ENCODE measurements at places on chromosomes 5 and 9.

DNA sequence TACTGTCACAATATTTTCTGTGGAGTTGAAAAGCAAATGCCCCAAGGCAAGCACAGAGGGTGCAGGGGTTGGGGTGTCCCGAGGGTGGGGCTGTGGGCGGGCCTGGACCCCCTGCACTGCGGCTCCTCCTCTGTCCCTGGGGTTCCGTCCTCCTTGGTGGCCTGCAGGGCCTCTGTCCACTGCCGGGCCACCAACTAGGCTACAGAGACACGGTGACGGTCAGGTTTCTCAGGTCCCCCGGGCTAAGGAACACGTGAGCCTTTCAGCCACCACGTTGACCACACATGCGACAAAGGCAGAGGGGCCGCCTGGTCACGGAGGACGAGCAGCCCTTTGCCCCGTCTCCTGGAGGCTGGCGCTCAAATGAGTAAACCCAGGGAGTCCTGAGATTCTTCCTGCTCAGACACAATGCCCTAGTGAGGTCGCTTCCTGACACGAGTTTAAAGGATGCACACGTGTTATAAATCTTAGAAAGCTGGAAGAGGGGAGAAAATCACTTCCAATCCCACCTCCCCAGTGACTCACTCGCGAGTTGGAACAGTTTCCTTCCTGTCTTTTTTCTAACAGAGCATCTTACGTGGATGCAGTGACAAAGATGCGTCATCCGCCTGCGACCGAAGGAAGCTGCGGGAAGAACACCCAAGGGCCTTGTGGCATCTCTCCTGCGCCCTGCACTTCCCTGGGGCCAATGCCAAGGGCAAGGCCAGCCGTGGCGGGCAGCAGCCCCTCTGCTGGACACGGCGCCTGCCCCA, 24.8 kb upstream of the OBP2B start:
- no peak for DNase-seq

DNA sequence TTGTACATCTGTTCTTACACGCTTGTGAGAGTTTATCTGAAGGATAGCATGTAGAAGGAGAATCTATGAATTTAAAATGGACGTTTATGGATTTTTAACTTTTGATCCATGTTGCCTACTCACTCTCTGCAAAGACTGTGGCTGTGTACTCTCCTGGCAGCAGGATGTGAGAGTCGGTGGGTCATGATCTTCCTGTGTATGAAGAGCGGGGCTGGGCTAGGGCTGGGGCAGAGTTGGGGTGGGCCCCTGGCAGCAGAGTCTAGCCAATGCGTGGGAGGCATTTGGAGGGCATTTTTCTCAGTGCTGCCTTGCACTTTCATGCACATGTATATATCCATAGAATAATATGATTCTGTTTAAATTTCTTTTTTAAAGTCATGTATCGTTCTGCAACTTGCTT, 24.0 kb upstream of the DAB2IP start:
- no peak for DNase-seq

DNA sequence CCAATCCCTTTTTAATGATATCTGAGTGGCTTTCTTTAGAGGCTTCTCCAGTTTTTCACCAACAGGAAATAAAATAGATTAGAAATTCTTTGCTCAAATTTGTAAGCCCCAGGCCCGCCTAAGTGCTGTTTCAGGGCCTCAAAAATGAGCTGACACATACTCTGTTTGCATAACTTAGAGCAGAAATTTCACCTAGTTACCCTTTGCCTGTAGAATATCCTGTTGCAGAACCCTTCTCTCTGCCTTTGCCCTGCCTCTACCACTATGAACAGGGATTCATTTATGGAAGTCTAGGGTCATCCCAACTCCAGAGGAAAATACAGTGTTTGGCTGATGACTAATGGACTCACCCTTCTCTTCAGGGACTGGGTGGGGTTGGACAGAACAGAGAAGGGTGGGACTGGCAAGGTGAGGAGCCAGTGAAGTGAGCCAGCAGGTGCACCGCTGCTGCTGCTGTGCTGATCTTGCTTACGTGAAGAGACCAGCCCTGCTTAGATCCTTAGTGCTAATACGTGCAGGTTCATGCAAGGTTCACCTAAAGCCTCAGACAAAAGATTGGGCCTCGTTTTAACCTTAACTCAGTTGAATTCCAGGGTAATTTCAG, 22.8 kb downstream of the OSTF1 start:
- DNase-seq, result no peak

GRCh38 chr9:117134826-117135500, 279.9 kb downstream of the ASTN2 start:
- DNase-seq, result no peak

- no peak for DNase-seq
Measured at GRCh38 chr5:111063709-111064322, 7.7 kb upstream of the TSLP start.

DNA sequence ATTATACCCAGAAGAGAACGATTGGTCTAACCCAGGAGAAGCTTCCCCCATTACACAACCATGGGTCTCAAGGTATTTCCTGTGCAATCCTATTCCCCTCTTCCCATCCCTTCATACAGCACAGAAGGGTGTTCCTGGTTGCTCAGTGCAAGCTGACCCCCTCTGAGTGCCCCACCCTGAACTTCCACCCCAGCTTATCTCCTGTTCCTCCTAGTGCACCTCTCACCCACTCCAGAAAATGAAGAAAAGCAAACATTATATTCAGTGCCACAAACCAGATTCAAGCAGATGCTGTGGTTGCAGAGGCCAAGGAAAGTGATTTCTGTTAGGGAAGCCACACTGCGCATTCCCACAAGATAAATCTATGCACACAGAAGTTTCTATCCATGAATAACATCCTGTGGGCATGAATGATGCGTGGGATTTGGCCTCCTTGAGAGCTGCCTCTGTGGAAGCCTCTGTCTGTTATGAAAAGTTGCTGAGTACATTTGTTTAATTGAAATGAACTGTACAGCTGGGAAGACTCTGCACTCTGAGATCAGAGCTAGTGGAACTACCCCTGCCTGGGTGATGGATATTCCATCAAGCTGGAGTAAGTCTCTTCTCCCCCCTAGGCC, 2.2 kb upstream of the OR2S2 start:
- DNase-seq, result no peak

DNA sequence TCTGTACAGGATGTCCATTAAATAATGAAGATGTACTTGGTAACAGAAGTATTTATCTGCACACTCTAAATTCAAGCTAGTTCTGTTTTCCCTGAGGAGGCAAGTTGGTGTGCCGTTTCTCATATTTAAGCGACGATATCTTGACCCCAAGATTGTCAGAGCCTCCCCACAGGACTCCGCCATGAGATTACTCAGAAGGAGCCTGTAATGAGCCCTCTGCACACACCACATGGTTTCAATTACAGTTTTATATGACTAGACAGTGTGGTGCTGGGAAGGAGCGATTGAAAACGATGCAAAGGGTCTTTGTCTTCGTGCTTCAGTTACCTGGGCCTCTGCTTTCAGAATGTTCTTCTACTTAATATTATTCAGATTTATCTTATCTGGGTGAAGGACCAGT, 840.4 kb upstream of the WWC1 start:
- no peak for DNase-seq

DNA sequence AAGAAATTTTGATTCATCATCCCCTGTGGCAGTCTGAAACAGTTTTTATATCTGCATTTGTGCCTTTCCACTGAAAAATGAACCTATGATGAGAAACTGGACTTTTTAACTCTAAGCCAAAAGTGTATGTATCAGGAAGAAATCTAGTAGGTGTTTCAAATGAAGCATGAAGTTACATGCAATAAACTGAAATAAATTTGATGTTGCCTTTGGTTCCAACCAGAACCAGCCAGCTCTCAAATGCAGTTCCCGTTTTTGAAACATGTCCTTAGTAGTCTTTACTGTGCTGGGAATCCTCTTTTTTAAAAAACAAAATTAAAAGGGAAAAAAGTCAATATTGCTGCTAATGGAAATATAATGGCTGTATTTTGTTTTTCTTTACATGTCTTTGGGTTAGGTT, 43.9 kb downstream of the HACD4 start:
- no peak for DNase-seq

DNA sequence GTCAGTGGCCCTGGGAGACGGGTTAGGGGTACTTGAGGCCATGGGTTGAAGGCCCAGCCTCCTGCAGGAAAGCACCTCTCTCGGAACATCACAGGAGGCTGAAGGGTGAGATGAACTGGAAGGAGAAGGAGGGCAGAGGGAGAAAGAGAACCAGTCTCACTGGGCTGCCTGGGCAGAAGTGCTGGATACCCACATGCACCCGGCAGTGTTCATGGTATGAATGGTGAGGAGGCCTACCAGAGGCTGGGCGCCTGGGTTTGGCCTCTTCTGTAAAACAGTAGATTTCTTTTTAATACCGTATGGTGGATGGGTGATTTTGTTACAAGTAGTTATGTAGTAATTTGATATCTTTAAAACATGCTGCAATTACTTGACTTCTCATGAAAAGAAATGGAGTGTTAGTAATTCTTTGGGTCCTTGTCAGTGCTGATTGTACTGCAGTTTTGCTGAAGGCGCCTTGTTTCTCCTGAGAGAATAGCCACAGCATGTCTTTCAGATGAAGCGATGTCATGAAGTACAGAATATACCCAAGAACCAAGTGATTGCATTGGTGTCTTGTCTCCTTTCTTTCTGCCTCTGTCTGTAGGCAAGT, 258.6 kb downstream of the FANCC start:
- DNase-seq, result no peak

- DNase-seq, result no peak
Measured at GRCh38 chr5:88021141-88021540, 247.5 kb downstream of the TMEM161B start.

- DNase-seq, result no peak
Measured at GRCh38 chr5:34591723-34592122, 64.4 kb upstream of the RAI14 start.

- peak; percentile 3 for DNase-seq
Measured at GRCh38 chr5:42005561-42006153, 80.6 kb downstream of the FBXO4 start.

DNA sequence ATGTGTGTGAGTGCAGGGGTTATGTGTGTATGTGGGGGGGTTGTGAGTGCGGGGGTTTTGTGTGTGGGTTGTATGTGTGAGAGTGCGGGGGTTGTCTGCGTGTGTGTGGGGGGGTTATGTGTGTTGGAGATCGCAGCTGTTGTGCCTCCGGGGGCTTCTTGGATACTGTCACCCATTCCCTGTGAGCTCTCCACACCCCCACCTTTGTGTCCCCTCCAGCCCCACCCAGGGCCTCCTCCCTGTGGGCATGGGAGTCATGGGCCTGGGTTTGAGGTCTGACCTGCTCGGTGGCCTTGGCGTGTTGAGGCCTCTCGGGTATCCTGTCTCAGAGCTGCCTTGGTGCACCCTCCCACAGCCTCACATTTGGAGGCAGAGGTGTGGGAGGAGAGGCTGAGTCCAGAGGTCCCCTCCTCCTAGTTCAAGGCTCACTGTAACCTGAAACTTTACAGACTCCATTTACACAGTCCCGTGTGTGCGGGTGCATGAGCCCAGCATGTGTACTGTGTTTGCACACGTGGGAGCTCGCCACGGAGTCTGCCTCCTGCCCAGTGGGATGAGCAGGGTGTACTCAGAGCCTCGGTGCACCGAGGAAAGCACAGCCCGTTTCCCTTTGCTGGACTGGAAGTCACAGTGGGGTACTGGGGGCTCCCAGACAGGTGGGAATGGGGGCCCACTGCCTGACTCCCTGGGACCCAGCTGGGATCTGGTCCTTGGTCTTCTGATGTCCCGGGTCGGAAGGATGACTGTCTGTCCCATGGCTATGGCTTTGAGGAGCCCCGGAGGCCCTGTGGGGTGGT, 43.4 kb downstream of the RXRA start:
- no peak for DNase-seq

DNA sequence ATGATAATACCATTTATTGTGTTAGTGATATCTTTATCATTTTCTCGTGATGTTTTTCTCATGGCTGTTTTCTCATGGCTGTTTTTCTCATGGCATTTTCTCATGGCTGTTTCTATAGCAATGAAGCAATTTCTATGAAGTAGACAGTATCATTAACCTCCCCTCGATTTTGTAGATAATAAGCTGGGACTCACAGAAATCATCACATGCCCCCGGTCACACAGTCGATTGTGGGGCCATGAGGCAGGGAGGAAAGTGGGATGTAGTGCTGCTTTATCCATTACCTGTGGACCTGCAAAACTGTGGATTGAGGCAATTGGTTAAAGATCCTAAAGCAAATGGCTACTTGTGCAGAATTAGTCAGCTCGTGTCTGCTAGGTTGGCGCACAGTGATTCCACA, 47.3 kb downstream of the TGFBI start:
- no peak for DNase-seq

DNA sequence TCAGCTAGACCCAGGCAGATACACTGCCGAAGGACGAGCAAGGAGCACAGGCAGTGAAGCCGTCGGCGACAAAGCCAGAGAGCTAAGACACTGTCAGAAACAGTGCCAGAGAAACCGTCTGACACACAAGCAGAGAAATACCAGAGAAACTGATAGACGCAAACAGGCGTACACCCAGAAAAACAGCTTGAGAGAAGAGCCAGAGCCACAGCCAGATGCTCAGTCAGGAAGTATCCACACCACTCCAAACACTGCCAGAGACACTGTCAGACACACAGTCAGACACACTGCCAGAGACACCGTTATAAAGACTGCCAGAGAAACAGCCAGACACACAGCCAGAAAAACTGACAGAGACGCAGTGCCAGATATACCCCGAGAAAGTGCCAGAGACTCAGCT, 19.1 kb downstream of the CNTFR start:
- DNase-seq, result no peak

GRCh38 chr9:85716031-85716877, 25.5 kb downstream of the AGTPBP1 start:
- no peak for DNase-seq

GRCh38 chr9:121566481-121567465, 67.1 kb upstream of the GGTA1 start:
- peak; percentile 44 for DNase-seq

DNA sequence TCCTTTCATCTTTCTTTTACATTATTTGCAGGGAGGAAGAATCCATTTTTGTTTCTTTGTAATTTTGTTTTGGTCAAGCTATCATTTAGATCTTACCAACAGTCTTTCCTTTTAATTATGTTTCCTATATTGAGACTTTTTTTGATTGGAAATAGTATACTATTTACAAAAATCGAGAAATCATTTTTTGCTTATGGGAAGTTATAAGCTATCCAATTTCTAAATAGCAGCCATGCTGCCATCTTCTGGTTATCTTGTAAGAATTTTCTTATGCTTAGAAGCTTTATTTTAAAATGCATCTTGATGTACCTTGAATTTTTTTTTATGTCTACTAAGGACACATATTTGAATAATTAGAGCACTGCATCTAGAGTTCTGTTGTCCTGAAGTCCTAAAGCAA, 821.2 kb downstream of the PTPRD start:
- DNase-seq, result no peak

DNA sequence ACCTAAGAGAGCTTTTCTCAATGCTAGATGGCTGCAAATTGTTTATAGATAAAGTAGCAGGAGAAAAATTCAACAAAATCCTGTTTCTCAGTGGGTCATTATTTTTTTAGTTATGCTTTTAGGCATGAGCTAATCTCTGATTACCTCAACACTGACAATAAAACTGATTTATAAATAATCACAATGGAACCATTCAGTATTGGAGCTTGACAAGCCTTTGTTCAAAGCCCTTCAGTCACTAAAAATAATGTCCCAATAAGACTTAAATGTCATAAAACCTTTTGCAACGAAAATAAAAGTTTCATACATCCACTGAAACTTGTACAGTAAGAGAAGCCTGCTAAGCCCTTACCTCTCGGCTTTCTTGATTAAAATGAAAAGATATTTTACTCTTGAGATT, 27.2 kb downstream of the PTPDC1 start:
- DNase-seq, result no peak
